Uterus (tissue), 4 donors: ENCODE measurements at places on chromosomes 4 and X.

DNA sequence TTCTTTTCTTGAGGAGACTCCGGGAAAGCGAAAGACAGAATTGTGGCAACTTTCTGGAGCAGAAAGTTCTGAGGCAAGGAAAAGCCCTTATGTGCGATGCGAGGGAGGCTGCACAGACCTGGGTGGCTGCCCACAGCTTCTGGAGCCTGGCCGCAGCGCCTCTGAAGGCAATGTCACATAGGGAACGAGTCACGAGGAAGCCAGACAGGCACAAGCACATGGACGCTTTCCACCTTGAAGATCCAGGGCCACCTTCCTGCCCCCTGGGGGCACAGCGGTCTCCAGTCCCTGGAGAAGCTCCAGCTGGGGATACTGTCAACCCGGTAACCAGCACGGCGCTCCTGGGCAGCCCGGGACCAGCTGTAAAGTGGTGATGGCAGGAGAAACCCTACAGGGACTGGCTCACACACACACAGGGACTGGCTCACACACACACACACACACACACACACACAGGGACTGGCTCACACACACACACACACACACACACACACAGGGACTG is 69.8 kb downstream of the MTNR1A start:
- peak overlapping the region; percentile 23 for H3K4me3 ChIP-seq
- H3K36me3 ChIP-seq: no peaks in the 10 kb centered on the region
- H3K27ac ChIP-seq: no peak overlapping the region
- no peaks in the 10 kb centered on the region for H3K27me3 ChIP-seq

DNA sequence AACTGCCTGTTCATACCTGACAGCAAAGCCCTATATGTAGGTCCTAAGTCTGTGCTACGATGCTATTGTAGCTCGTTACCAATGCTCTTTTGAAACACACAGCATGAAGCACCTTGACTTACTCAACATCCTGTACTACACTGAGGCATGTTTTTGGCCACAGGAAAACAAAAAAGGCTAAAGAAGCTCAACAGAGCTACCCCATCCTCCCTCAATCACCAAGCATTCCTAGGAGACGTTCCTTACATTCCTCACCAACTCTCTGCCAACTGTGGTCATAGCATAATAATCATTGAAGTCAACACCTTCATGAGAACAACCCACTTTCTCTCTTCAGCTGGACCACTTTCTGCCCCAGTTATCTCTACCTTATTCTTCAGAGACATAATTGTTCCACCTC is 73.7 kb upstream of the SLC25A43 start:
- no peak overlapping the region for H3K27ac ChIP-seq
- no peaks in the 10 kb centered on the region for H3K4me1 ChIP-seq
- H3K27me3 ChIP-seq: no peaks in the 10 kb centered on the region
- H3K36me3 ChIP-seq: no peaks in the 10 kb centered on the region
- DNase-seq: no peak

- no peak overlapping the region for H3K27ac ChIP-seq
- H3K4me1 ChIP-seq: no peaks in the 10 kb centered on the region
- no peaks in the 10 kb centered on the region for H3K27me3 ChIP-seq
- DNase-seq: no peak
Observed at GRCh38 chr4:1735215-1735614, 13.9 kb downstream of the TACC3 start.

DNA sequence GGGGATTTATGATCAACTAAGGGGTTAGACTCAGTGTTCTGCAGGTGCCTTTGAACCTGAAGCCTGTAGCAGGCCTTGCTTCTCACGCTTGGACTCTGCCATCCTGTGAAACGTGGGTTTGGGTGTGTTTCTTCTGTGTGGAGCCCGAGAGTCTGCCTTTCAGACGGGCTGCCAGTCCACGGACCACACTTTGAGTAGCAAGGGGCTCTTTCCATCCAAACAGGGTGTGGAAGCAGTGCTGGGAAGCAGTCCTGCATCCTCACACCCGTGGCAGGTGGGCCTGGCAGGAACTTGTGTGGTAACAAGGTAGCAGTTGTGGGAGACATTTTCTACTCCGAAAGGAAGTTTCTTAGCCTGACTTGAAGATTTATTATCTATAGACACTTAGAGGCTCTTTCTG is 22.7 kb downstream of the RGS12 start:
- no peaks in the 10 kb centered on the region for H3K27me3 ChIP-seq
- H3K27ac ChIP-seq: no peak overlapping the region
- no peak overlapping the region for H3K4me3 ChIP-seq
- H3K4me1 ChIP-seq: no peaks in the 10 kb centered on the region
- H3K36me3 ChIP-seq: no peaks in the 10 kb centered on the region

DNA sequence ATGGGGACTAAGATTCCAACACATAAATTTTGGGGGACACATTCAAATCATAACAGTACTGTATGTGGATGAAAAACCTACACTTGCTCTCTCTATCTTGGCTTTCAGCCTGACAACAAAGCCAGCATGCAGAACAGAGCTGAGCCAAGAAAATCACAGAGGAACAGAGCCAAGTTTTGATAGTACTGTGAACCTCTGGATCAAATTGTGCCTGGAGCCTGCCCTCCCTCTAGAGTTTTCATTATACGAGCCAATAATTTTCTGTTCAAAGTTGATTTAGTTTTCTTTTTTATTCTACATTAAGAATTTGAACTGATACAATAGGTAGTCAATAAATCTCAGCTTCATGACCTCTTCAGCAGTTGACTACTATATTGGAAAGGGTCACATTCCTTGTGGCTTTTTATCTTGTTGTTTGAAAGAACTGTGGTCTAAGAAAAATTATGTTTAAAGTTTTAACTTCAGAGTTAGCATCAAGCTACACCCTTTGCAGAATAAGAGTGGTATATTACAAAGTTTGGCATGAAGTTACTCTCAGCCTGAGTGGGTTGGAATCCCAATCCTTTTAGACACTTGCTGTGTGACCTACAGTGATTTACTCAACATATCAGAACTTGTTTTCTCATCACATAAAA is 31.1 kb downstream of the GRID2 start:
- H3K4me1 ChIP-seq: no peaks in the 10 kb centered on the region
- no peak for DNase-seq
- no peaks in the 10 kb centered on the region for H3K27me3 ChIP-seq
- no peak overlapping the region for H3K4me3 ChIP-seq
- no peaks in the 10 kb centered on the region for H3K36me3 ChIP-seq
- no peak overlapping the region for H3K27ac ChIP-seq

GRCh38 chr4:13182133-13182532 is 302.0 kb downstream of the RAB28 start:
- H3K4me3 ChIP-seq: no peak overlapping the region
- no peaks in the 10 kb centered on the region for H3K36me3 ChIP-seq
- no peak overlapping the region for H3K27ac ChIP-seq
- no peaks in the 10 kb centered on the region for H3K4me1 ChIP-seq
- DNase-seq: no peak
- H3K27me3 ChIP-seq: no peaks in the 10 kb centered on the region

DNA sequence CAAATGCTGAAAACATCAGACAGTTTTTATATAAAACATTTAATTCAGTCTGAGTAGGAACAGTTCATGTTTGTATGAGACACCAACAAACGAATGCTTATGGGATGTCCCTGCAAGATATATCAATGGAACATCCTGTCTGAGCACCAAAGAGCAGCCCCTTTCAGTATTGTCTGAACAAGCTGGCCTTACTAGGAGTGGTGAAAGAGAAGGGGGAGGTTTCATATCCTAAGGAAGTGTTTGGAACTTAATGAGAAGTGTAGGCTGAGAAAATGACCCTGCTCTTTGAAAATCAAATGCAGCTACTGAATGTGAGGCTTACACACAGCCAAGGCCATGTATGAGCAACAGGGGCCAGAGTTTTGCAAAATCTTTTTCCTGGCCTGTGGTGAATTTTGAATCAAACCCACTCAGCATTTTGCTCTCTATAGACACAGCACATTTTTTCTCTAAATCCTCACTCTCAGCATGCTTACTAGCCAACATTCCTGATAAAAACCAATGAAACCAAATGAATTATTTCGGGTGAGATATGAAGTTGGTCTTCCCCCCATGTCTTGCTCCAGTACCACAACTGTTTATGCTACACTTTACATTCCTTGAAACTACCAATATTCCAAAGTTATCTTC is 119.4 kb downstream of the LUZP4 start:
- no peak overlapping the region for H3K4me3 ChIP-seq
- no peaks in the 10 kb centered on the region for H3K27me3 ChIP-seq
- DNase-seq: no peak
- no peak overlapping the region for H3K27ac ChIP-seq

GRCh38 chr4:123312951-123313592 is 83.5 kb upstream of the SPRY1 start:
- H3K27me3 ChIP-seq: no peaks in the 10 kb centered on the region
- H3K36me3 ChIP-seq: no peaks in the 10 kb centered on the region

GRCh38 chr4:122602277-122603142 is 18.4 kb downstream of the IL21 start:
- H3K4me3 ChIP-seq: no peak overlapping the region
- no peaks in the 10 kb centered on the region for H3K27me3 ChIP-seq
- no peak for DNase-seq
- no peaks in the 10 kb centered on the region for H3K4me1 ChIP-seq
- H3K36me3 ChIP-seq: no peaks in the 10 kb centered on the region
- H3K27ac ChIP-seq: no peak overlapping the region

- no peak for DNase-seq
- no peaks in the 10 kb centered on the region for H3K36me3 ChIP-seq
- no peaks in the 10 kb centered on the region for H3K4me1 ChIP-seq
Observed at GRCh38 chr4:10722957-10723356, 38.4 kb upstream of the CLNK start.

GRCh38 chrX:10578527-10578926 is 41.9 kb downstream of the MID1 start:
- H3K36me3 ChIP-seq: no peaks in the 10 kb centered on the region
- no peak for DNase-seq
- no peak overlapping the region for H3K4me3 ChIP-seq
- no peaks in the 10 kb centered on the region for H3K27me3 ChIP-seq
- peak overlapping the region; percentile 73 for H3K27ac ChIP-seq

GRCh38 chr4:176642472-176642871 is 150.2 kb downstream of the VEGFC start:
- no peak overlapping the region for H3K27ac ChIP-seq
- DNase-seq: no peak
- no peaks in the 10 kb centered on the region for H3K4me1 ChIP-seq
- no peak overlapping the region for H3K4me3 ChIP-seq
- H3K27me3 ChIP-seq: no peaks in the 10 kb centered on the region
- no peaks in the 10 kb centered on the region for H3K36me3 ChIP-seq

DNA sequence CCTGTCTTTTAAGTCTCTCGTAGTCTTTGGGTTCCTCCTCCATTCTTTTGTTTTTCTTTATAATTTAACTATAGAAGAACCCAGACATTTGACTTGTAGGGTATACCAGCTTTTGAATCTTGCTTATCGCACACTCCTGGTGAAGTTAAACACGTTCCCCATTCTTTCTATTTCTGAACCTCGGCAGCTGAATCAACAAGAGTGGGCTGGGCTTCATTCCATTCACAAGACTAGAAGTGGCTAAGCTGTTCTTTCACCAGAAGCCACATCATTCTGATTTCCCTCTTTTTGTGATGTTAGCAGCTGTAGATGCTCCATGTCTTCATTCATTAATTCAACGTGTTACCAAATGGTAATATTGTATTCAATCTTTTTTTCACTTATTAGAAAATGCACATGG is 167.9 kb downstream of the CORIN start:
- H3K36me3 ChIP-seq: no peaks in the 10 kb centered on the region
- H3K27ac ChIP-seq: no peak overlapping the region
- H3K27me3 ChIP-seq: no peaks in the 10 kb centered on the region

DNA sequence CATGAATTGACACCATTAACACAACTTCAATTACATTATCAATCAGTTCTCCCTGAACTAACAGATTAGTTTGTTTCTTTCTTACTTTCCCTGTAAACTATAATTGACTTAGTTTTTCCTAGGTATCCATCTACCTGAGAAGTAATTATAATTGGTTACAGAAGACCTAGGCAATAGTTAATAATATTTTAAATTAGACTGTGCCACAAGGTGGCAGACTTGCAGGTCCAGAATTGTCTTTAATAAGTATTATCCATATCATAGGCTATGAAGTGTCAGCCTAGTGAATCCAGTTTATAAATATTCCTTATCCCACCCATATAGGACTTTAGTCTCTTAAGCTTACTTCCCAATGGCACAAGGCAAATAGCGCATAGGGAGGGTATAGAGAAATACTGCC is 48.9 kb upstream of the FAM47B start:
- H3K4me3 ChIP-seq: no peak overlapping the region
- no peak overlapping the region for H3K27ac ChIP-seq
- no peaks in the 10 kb centered on the region for H3K27me3 ChIP-seq

GRCh38 chrX:84047339-84047738 is 140.7 kb downstream of the RPS6KA6 start:
- no peak for DNase-seq
- H3K4me1 ChIP-seq: no peaks in the 10 kb centered on the region
- H3K27me3 ChIP-seq: peaks cover 3% of the 10 kb centered on the region
- no peaks in the 10 kb centered on the region for H3K36me3 ChIP-seq
- no peak overlapping the region for H3K27ac ChIP-seq

DNA sequence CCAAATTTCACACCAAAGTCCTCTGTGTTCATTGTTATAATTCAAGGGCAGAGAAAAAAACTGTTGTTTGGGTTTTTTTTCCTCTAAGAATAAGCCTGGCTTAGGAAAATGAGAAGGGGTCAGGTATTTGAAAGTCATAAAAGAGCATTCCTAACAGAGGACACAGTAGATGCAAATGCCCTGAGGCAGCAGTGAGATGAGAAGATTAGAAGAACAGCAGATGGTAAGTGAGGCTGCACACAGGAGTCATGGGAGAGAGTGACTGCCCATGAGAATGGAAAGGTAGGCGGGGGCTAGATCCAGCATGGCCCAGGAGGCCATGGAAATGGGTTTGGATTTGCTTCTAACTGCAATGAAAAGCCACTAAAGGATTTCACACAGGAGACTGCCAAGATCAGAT is 107.5 kb upstream of the RBPJ start:
- H3K36me3 ChIP-seq: no peaks in the 10 kb centered on the region
- no peak overlapping the region for H3K4me3 ChIP-seq
- no peaks in the 10 kb centered on the region for H3K27me3 ChIP-seq
- no peak for DNase-seq
- no peaks in the 10 kb centered on the region for H3K4me1 ChIP-seq
- no peak overlapping the region for H3K27ac ChIP-seq

DNA sequence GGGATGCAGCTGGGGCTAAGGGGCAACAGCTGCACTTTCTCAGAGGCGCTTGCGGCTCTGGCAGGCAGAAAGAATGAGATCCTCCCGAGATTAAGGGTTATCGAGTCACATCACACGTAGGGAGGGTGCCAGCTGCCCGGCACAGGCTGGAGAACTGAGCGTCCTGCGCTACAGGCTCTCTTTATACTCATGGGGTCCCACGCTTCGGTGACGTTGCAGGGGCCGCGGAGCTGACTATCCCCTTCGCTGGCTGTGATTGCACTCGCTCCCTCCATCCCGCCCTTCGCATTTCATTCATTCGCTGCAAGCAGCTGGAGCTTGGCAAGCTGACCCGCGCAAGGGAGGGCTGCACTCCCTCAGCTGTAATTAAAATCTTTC is at the start of gene TACR3:
Gene TACR3, minus strand, starts transcription at position 156 of the 378 bp plus-strand sequence. CDS start 310 bp downstream, outside the sequence.
- H3K36me3 ChIP-seq: no peaks in the 10 kb centered on the region
- no peak within 1 kb of the TSS for H3K27ac ChIP-seq
- no peak within 1 kb of the TSS for H3K4me3 ChIP-seq

GRCh38 chr4:92012899-92013867 is 290.6 kb upstream of the GRID2 start:
- H3K4me3 ChIP-seq: no peak overlapping the region
- no peaks in the 10 kb centered on the region for H3K27me3 ChIP-seq
- DNase-seq: no peak
- no peak overlapping the region for H3K27ac ChIP-seq
- no peaks in the 10 kb centered on the region for H3K4me1 ChIP-seq
